A172 (cell line): ENCODE measurements at places on chromosomes 1 and 21. TPM values are rescaled to one million over a fixed set of nuclear protein-coding genes. Genes with fewer than 3 reads are reported as not detected.

Gene OR2G6
- not detected in 2 replicates for total RNA-seq

Gene LRRC8C
- total RNA-seq: 2.0 and 3.0 TPM in 2 replicates

GRCh38 chr1:71170925-71171324, 90.1 kb upstream of the ZRANB2 start:
- DNase-seq: no peak

- DNase-seq: no peak
Observed at GRCh38 chr1:119546641-119547040, 39.6 kb downstream of the HSD3B1 start.

GRCh38 chr1:41963636-41964035, 44.9 kb upstream of the HIVEP3 start:
- DNase-seq: no peak

DNA sequence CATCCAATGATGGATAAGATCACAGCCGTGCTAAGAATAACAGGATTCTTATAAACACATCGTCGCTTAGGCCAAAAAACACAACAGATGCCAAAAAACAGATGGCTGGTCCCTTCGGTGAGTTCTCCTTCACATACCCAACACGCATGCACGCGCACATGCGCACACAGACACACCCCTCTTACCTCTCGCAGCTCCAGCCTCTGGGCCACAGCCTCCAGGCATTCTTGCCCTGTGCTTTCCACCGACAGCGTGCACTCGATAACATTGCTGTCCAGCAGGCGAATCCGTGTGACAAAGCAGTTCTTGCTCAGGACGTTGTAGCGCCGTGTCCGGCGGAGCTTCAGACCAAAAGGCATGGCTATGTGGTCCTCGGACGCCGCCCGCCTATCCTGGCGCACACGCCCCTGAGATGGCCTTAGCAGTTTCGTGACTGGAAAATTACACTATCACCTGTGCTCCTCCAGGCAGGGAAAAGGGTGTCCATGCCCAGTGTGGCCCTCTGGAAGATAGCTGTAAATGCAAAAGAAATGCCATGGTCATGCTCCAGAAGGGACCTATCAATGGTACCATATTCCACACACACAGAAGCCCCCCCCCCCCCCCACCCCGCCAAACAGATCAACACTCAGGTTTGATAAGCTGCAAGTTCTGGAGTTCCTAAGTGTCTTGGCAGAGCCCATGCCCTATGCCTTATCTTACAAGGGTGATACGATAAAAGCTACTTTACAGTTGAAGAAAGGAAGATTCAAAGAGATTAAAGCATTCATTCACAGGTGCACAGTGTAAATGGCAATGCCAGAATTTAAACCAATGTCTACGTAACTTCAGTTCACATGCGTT, 86.7 kb downstream of the PTPN14 start:
- DNase-seq: no peak

Gene TMIGD3
- not detected in 2 replicates for total RNA-seq

Gene CASQ2
- total RNA-seq: not detected in 2 replicates

Gene TTLL7
- 6.3 and 17.2 TPM in 2 replicates for total RNA-seq

Gene TAS1R3
- total RNA-seq: 0.22 and 0.33 TPM in 2 replicates

Gene MCOLN3
- total RNA-seq: 19.3 and 22.4 TPM in 2 replicates

- no peak for DNase-seq
Observed at GRCh38 chr1:17711577-17711910, 43.6 kb upstream of the ACTL8 start.

- no peak for DNase-seq
Observed at GRCh38 chr1:59022199-59022598, 238.4 kb upstream of the JUN start.

Gene NCAM2
- total RNA-seq: 1.4 and 4.8 TPM in 2 replicates

Gene LRIG2
- 5.1 and 6.3 TPM in 2 replicates for total RNA-seq

Gene SMIM1
- not detected in 2 replicates for total RNA-seq
